ENCODE measurements at places on chromosomes 2 and 18.
A peak's percentile ranks its signal among the peaks of the same experiment; 100 is the strongest.

GRCh38 chr2:175844169-175844568, 157.9 kb downstream of the LNPK start:
- DNase-seq: peak; percentile 47

- no peak for DNase-seq
Observed at GRCh38 chr2:226351711-226352110, 447.9 kb downstream of the IRS1 start.

- DNase-seq: peak; percentile 59
Observed at GRCh38 chr2:44075541-44075940, 79.8 kb upstream of the LRPPRC start.

DNA sequence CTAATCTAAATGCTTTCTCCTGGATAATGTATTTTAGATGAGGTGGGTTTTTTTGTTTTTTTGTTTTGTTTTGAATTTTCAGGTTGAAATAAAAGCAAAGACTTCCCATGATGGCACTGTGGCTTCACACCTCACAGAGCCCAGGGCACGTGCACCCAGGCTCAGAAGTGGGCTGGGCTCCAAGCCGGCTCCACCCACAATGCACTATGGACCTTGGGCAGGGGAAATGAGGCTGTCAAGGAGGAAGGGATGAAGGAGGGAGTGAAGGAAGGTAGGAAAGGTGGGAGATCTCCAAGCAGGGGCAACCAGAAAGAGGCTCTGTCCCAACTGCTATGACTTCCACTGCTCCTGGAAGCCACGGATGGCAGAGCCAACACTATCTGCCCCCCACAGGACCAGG, 60.4 kb downstream of the BIN1 start:
- no peak for DNase-seq

- no peak for DNase-seq
Observed at GRCh38 chr2:203840655-203841205, 26.8 kb upstream of the CTLA4 start.

- DNase-seq: no peak
Observed at GRCh38 chr2:239650674-239651073, 249.9 kb upstream of the HDAC4 start.

DNA sequence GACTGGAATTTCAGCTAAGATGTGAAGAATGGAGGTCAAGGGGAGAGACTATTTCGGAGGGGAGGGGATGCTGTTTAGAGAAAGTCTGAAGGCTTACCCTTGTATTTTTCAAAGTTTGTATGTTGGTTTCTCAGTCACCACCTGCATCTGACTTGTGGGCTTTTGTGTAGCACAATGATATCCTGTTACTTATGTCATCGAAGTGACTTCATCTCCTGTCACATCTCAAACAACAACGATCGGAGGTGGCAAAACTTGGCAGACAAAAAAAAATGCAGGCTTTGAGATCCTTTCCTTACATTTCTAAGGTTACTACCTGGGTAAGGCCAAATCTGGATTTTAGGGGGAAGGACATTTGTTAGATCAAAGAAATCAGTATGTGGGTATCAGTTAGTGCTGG, 11.7 kb upstream of the CXCR4 start:
- DNase-seq: no peak

- DNase-seq: no peak
Observed at GRCh38 chr2:227474410-227474809, 2.5 kb downstream of the AGFG1 start.

DNA sequence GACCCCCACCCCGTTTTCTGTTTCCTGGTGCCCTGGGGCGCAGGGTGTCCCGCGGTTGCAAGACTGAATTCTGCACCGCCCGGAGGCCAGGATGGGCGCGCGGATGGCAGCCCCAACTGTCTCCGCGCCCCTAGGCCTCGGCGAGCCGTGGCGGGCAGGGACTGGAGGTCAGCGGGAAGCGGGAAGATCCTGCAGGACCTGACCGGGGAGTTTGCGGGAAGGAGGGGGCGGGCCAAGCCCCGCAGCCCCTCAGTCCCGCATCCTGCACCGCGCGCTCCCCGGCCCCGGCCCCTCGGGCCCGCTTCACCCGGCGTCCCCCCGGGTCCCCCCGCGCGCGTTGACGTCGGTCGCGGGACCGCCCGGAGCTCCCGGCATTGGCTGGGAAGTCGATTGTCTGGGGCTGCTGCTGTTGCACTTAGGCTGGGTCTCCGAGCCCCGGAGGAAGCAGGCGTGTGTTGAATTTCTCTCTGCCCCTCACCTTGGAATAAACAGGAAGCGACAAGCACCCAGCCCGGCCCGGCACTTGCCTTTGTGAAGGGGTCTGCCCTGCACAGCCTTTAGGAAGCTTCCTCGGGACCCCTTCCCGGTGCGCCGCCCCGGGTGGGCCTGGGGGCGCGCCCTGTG, at the start of gene LDLRAD4:
LDLRAD4 (plus strand) TSS at position 393 of the 624 bp plus-strand sequence.
- DNase-seq: no peak

GRCh38 chr2:48272199-48272598, 257.8 kb upstream of the STON1 start:
- DNase-seq: no peak

DNA sequence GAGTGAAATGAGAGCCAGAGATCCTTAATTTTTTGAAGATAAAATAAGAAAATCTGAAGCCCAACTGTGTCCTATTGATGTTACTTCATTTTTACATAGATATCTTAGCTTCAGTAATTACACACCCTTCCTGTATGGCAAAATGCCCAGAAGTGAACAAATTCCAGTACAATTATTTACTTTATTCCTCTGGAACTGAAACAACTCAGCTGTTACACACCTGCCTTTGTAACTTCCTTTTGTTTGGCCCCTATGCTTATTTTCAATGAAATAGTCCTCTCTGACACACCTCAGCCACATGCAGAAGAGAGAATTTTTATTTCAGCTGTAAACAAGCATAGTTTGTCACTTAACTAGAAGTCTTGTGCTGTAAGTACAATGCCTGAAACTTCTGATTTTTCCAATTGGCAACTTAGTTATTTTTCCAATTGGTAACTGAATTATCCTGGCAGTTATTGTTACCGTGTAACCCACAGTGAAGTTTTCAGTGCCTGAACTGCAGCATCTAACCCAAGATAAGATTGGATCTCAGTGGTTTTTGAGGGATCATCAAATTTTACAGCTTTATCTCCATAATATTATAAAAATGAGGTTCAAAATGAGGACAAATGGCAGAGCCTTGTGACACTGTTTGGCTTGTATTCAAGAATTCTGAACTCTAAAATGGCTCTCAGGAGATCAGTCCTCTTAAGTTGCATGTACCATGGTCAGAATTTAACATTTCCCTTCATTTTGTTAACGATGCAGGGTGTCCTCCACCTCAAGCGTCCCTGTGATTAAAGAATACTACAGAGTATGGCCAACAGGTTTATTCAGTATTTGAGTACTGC, 82.6 kb downstream of the PKP4 start:
- peak; percentile 34 for DNase-seq

GRCh38 chr18:29465526-29465925, 1288.6 kb upstream of the CDH2 start:
- DNase-seq: no peak

DNA sequence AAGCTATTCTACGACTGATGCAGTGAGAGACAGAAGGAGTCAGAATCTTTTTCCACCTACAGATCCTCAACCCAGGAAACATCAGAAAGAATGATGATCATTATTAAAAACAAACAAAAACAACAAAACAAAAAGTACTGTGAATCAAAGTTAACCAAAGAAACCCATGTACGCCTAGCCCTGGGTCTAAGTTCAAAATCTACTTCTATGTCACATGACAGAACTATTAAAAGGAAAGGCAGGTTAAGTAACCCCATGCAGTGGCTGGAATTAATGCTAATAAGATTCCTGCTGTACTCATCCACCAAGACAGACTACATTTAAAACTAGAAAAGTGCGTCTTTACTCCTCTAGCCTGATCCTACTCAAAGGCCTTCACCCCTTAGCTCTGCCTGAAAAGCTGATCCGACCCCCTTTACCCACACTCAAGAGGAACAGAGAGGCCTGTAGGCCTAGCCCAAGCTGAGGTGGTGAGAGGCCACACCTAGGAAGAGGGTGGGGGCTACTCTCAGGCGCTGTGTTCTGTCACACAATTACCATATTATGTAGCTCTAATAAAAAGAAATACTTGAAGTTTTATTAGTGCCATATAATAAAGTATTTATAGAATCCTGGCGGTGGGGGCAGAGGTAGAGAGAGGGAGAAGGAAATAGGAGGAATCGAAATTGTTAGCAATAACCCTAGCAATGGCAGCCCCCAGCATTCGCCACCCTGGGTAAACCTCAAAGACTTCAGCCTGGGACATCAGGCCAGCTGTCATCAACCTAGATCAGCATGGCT, 37.1 kb downstream of the NHEJ1 start:
- DNase-seq: no peak

- DNase-seq: no peak
Observed at GRCh38 chr2:28350196-28350595, 42.5 kb upstream of the FOSL2 start.

DNA sequence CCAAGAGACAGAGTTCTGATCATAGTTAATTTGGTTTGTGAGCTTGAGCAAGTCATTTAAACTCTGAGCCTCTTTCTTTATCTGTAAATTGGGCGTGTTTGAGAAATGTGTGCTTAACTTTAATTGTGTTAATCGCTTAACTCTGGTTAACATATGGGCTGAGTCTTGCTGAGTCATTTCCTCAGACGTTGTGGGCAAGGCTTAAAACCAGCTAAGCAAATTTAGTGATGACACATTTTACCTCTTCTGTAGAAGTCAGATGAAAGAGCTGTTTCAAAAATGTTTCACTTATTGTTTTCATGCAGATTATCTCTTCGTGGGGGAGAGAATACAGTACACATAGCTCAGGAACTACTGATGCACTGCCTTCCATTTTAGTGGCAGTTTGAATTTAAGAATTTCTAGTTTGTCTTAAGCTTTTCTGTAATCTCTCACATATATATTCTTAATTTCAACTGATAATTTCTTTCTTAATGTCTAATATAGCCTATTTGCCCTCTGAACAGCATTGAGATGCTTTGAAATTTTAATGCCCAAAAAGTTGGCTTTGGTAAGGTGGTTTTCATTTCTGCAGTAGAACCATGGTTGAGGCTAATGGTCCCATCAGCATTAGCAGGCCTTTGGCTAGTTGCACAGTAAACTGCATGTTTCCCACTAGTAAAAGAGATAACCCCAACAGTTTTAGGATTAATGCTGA, 34.9 kb downstream of the RAB10 start:
- peak; percentile 48 for DNase-seq

GRCh38 chr2:19346983-19347618, 11.3 kb downstream of the OSR1 start:
- no peak for DNase-seq

All from fibroblast of the conjunctiva (primary cell).